ENCODE measurements at places on chromosomes 2 and 18.

GRCh38 chr2:172995323-172996244 lies 80.1 kb upstream of the MAP3K20 start:
- DNase-seq: peak; percentile 83

- no peak for DNase-seq
Measured at GRCh38 chr18:25351280-25351775, 638 bp downstream of the ZNF521 start.

DNA sequence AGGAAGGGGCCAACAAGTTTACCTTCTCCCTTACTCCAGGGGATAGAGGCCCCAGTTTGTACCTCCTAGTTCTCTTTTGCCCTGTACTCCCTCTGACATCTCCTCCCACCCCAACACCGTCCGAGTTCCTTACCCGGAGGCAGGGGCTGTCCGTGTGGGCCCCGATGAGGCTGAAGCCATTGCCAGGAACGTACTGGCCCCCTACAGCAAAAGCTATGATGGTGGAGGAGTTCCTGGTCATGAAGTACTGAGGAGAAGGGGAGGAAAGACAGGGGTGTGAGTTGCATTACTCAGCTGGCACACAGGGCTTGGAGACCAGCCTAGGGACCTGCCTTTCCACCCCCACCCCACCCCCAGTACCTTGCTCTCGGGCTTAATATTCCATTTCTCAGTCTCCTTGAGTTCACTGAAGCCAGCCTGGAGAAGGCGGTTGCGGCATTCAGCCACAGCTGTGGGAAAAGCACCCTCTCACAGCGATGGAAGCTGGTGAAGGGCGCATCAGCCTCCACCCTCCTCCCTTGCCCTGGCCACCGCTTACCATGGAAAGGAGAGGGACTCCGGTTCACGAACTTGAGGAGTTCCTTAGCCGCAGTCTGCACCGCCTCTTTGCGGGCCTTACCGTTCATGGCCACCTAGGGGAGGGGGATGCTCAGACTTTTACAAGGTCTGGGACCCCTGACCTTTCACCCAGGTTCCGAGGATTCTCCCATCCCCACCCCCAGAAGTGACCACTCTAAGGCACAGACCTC lies 1.0 kb downstream of the DNPEP start:
- DNase-seq: no peak

DNA sequence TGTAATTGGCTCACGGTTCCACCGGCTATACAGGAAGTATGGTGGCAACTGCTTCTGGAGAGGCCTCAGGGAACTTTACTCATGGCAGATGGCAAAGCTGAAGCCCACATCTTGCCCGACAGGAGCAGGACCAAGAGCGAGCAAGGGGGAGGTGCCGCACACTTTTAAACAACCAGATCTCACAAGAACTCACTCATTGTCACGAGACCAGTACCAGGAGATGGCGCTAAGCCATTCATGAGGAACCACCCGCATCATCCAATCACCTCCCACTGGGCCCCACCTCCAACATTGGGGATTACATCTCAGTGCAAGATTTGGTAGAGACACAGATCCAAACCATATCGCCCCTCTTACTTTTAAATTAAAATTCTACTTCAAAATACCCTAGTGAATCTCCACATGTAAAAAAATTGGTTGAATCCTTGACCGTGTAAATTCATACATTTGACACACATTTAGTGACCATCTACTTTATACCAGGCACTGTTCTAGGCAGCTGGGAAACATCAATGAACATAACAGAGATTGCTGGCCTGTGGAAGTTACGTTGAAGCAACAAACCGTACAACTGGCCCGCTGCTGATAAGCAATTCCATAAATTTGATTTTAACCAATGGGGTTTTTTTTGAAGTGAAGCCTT lies 87.6 kb downstream of the ALPK2 start:
- DNase-seq: no peak

- DNase-seq: no peak
Measured at GRCh38 chr2:58834404-58834803, 593.3 kb upstream of the FANCL start.

DNA sequence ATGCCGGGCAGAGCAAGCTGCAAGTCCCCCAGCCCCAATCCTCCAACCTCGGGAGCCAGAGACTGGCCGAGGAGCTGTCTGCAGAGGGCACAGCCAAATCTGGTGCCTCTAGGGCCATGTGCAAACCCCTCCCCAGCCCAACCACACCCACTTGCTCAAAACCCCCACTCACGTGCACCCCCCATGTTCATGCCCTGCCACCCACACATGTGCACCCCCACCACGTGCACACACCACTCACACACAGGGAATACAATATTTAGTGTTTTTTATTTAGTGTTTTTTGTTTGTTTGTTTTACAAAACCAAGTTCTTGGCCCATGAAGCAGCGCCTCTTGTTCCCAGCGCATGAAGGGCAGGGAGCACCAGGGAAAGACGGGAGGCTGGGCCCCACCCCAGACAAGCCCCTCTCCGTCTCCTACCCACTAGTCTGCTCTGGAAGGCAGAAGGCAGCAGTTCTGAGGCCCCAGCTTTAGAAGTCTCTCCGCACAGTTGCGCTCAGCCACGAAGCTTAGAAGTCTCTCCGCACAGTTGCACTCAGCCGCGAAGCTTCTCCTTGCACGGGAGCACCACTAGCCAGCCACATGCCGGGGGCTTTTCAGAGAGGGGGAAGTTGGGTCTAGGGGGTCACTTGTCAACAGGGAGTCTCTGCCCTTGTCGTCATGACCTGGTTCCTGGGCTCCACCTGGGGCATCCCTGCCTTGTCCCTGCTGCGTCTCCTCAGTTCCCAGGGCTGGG lies 276.1 kb upstream of the HDAC4 start:
- no peak for DNase-seq

- DNase-seq: no peak
Measured at GRCh38 chr18:34918856-34919255, 122.4 kb upstream of the MAPRE2 start.

DNA sequence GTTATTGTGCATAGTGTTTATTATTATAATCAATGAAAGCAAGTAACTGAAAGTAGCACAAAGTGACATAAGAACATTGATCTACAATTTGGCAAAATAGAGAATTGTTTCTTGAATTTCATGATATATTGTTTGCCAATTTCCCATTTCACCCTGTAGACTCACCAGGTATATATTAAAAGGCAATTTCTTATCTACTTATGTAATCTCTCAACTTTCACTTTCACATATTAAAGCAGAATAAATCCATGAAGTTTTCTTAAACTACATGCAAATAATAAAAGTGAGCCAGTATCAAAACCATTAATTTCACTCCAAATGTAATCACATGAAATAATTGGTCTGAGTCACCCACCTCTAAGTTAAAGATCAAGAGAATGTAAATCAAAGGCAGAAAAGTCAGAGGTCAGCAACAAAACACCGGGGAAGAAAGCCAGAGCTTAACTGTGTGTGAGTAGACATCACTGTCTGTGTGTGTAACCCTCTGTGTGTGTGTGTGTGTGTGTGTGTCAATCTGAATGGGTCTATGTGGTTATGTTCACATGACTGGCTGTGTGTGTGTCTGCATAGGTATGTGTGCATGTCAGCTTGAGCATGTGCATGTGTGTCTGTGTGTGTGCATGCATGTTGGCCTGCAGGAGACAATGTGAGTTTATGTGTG lies 44.1 kb downstream of the ZNF385B start:
- DNase-seq: no peak

GRCh38 chr2:224038049-224038829 lies 847 bp downstream of the SERPINE2 start:
- DNase-seq: no peak

GRCh38 chr18:9068346-9068745 lies 34.2 kb upstream of the NDUFV2 start:
- DNase-seq: no peak

- DNase-seq: no peak
Measured at GRCh38 chr2:24929230-24929629, 9.2 kb upstream of the ADCY3 start.

DNA sequence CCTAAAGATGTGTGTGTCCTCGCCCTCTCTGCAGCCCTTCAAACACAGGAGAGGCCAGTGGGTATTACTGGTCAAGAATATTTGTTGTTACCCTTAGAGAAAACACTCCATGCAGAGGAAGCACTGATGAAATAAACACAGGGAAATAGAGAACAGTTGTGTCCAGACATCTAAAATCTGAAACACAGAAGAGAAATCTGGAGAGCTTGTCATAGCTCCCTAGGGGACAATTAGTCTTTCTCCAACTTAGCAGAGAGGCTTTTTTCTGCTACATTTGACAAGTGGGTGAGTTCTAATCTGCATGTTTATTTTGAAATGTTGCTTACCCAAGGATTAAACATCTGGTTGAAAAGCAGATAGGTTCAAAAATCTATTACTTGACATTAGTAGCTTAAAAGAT lies 190.1 kb downstream of the CTNNA2 start:
- no peak for DNase-seq

DNA sequence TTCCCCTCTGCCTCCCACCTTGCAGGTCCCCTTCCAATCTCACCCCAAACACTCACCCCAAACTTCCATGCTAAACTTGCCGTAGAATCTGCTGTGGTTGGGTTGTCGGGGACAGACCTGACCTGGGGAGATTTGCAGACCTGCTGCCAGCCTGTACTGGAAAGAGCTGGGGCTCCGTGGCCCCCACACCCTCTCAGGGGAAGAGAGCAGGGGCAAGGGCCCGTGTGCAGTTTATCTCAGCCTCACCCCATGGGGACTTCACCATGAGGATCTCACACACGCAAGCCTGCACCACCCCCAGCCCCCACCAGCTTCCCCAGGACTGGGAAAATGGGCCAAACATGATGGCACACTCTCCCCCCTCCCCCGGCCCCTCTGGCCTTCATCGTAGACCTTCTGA lies 30.7 kb downstream of the KCNIP3 start:
- DNase-seq: no peak

GRCh38 chr2:158756331-158756730 lies 38.8 kb upstream of the DAPL1 start:
- DNase-seq: no peak

GRCh38 chr2:74554820-74555531 lies 456 bp downstream of the DOK1 start:
- DNase-seq: no peak

DNA sequence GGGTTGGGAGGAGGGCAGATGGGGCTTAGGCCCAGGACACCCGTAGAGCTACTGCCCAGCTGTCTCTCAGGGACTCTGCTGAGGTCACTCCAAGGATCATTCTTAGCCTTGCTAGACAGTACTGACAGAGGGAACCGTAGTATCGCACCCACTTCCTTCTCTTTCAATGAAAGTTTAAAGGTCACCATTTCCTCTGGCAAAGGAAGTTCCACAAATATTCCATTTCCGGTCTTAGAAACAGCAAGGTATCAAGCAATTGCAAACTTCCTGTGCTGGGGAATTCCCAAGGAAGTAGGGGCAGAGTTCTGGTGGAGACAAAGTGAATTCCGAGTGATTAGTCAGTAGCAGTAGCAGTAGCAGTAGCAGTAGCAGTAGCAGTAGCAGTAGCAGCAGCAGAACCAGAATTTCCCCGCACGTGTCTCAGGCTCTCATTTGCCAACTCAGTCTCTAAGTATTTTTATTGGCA lies 24.7 kb downstream of the IL1B start:
- peak; percentile 42 for DNase-seq

- DNase-seq: no peak
Measured at GRCh38 chr2:109067631-109068125, 61.3 kb upstream of the SH3RF3 start.

DNA sequence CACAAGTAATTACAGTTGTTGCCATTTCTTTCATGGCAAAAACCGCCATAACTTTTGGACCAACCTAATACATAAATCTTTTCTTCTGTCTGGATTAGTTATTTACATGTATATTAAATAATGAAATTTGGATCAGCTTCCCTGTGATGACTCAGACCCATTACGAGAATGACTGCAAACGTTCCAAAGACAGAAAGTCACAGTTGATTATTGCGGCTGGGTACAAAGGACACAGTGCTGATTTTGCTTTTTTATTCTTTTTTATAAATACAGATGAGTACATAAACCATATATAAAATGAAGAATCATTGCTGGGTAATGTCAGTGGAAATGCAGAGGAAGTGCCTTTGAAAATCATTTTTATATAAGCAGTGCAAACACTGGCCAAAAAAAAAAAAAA lies 126.2 kb downstream of the TWIST2 start:
- no peak for DNase-seq

- peak; percentile 18 for DNase-seq
Measured at GRCh38 chr18:8469544-8470130, 139.6 kb upstream of the RAB12 start.

GRCh38 chr2:111100087-111100764 lies 20.5 kb upstream of the BCL2L11 start:
- no peak for DNase-seq

DNA sequence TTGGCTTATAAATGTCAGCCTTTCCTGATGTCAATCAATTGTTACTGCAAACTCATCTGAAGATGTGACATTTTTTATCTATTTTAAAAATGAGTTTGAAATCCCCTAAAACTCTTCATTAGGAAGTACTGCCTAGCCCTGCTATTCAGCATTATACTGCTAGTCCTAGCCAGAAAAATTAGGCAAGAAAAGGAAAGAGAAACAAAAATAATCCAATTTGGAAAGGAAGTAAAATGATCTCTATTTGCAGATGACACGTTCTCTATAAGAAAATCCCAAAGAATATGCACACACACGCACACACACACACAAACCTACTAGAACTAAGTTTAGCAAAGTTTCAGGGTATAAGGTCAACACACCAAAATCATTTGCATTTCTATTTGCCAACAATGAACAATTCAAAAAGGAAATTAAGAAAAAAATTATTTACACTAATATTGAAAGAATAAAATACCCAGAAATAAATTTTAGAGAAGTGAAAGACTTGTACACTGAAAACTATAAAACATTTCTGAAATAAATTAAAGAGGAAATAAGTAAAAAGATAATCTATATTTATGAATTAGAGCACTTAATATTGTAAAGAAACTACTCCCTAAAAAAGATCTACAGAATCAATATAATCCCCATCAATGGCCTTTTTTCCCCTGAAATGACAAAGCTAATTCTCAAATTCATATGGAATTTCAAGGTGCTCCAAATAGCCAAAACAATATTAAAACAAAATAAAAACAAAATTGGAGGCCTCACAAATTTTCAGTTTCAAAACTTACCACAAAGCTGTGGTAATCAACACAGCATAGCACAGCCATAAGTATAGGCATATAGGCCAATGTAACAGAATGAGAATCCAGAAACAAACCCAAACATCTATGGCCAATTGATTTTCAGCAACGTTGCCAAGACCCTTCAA lies 433.7 kb upstream of the TRIB2 start:
- DNase-seq: no peak

DNA sequence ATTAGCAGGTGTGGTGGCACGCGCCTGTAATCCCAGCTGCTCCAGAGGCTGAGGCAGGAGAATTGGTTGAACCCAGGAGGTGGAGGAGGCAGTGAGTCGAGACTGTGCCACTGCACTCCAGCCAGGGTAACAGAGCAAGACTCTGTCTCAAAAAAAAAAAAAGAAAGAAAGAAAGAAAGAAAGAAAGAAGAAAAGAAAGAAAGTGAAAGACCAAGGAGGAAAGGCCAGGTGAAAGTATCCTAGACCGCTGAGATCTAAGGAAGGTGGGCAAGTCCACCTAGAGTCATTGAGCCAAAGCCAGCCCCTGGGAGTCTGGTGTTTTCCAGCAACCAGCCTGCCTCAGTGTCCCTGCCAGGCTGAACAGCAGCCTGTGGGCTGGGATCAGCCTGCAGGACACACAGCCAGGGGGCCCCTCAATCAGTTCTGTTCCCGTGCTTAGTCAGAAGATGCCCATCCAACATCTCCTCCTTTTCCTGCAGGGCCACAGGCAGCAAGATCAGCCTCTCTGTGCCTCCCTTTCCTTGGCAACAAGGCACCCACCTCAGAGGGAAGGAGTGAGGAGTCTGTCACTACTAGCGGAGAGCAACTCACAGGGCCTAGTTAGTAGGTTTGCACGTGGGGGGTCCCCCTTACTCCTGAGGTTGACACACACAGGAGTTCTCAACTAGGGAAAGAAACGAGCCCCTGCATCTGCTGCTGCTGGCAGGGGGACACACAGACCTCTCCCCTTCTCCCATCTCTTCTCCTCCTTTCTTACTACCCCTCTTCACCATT lies 64.1 kb downstream of the SMAD7 start:
- DNase-seq: no peak
